Heart right ventricle (tissue), 16 donors: ENCODE measurements at places on chromosomes 11 and 22.

- no peak for DNase-seq
Observed at GRCh38 chr11:116446048-116446941, 326.5 kb downstream of the BUD13 start.

GRCh38 chr22:39219071-39220039 is 25.4 kb downstream of the PDGFB start:
- no peak for DNase-seq

DNA sequence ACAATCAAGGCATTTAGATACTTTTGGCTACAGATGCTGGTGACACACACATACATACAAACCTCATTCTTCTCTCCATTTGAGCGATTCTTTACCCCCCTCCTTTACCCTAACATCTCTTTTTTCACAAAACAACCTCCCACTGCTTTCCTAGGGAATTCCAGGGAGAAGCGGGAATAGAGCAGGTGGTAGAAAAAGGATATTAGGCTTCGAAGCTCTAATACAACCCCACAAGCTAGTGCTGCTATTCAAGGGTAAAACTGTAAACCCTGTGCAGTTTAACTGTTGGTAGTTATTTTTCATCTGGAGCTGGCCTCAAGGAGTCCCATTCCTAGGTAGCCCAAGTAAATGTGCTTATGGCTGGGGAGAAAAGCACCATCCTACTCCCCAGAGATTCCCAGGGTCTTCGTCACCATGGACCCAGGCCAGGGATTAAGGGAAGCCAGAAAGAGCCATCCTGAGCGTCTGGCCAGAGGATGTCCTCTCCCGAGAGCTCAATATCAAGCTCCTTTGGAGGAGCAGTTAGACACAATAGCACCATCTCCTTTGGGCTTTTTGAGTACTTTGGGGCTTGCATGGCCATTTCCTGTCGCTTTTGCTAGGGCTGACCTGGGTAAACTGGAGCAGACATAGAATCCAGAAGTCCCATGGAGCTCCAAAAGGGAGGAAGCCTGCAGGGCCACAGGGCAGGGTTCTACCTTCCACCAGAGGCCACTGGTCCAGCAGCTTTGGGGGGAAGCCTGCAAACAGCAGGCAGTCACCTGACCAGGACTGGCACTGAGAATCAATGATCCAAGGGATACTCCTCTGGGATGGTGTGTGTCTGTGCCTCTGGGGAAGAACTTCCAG is 3.1 kb downstream of the MAML2 start:
- DNase-seq = no peak

DNA sequence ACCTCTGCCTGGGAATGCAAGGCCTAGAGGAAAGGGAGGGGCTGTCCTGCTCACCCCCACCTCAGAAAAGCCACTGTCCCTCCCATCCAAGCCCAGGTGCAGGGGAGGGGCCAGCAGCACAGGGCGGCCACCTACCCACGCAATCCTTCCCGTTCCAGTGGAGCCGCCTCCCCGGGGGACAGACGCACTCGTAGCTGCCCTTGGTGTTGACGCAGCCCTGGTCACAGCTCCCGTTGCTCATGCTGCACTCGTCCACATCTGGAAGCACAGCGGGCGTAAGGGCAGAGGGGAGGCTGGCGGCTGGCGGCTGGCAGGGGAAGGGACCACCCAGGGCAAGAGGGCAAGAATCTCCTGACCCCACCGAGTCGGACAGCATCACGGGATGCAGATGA is 40.3 kb upstream of the TTLL12 start:
- DNase-seq = no peak

DNA sequence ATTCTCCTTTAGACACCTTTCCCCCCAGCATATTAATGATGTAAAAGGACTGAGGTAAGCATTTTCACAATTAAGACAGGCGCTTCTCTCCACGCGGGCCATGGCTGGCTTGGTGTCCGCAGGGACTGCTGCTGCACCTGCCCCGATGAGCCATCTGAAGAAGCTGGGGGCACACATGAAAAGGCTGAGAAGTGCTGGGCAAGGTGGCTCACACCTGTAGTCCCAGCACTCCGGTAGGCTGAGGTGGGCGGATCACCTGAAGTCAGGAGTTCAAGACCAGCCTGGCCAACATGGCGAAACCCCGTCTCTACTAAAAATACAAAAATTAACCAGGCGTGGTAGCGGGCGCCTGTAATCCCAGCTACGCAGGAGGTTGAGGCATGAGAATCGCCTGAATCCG is 21.3 kb downstream of the KRTAP5-6 start:
- no peak for DNase-seq

DNA sequence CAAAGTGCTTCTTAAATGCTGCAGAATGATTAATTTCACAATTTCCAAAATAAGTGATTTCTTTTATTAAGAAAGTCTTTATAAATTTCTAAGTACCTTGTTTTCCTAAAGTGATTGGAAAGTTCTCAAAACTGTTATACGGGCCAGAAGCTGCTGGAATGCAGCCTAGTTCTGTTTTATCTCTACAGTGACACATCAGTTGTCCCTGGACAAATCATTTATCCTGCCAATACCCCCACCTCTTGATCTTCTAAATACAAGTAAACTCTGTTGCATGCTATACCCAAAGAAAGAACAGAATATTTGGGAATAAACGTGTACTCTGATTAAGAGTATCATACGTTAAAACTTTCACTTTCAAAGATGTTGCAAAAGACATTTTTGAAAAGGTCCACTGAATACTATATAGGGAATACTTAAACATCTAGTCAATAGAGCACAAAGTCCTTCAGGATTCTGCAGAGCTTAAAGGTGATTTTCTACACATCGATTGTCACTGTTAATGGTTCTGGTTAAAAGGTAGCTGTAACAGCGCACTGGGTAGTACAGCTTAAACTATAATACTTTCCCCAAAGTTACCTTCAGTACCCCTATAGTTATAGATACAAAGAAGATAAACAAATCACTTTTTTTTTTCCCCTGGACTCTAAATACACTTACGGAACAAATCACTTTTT is 92.1 kb upstream of the APOA1 start:
- no peak for DNase-seq

GRCh38 chr11:44316659-44317240 is 6.8 kb upstream of the ALX4 start:
- DNase-seq = no peak

DNA sequence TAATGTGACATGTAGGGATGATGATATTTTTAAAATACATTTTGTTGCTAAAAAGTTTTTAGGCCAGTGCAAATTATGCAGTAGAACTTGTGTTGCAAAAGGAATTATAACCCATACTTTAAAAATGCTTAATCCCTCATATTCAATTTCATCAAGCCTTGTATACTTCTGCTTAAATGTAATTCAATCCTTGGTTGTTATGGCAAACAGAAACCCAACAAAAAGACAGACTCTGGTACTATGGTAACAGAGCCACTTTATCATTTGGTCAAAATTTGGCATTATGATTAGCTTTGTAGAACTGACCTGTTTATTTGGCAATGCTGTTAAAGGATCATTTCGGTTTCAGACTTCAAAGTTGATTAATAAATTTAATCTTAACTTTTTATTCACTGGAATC is 284.8 kb downstream of the TMEM135 start:
- DNase-seq = no peak

GRCh38 chr11:18775492-18776292 is 15.9 kb downstream of the PTPN5 start:
- peak; percentile 52 for DNase-seq

DNA sequence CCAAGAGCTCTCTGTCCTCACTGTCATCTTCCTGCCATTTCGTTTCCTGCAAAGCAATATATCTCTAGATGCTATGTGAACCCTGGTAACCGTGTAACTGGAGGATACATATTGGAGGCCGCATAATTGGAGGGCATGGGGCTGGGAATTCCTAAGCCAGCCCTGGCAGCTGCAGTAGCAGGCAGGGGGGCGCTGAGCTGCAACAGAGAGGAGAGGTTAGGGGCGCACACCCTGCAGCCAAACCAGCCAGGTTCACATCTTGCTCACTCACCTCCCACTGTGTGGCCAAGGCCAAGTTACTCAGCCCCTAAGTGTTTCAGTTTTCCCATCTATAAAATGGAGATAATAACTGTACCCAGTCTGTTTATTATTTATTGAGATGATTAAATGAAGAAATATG is 39.9 kb upstream of the ZBTB16 start:
- no peak for DNase-seq
